ENCODE measurements at places on chromosomes 4 and X.

GRCh38 chrX:32576885-32577284 is 634.5 kb downstream of the DMD start:
- DNase-seq, result no peak

- no peak for DNase-seq
Measured at GRCh38 chrX:445727-446126, 59.0 kb upstream of the PPP2R3B start.

GRCh38 chr4:148330161-148330560 is 112.1 kb downstream of the NR3C2 start:
- DNase-seq, result no peak

- no peak for DNase-seq
Measured at GRCh38 chr4:24856586-24856985, 56.3 kb downstream of the CCDC149 start.

DNA sequence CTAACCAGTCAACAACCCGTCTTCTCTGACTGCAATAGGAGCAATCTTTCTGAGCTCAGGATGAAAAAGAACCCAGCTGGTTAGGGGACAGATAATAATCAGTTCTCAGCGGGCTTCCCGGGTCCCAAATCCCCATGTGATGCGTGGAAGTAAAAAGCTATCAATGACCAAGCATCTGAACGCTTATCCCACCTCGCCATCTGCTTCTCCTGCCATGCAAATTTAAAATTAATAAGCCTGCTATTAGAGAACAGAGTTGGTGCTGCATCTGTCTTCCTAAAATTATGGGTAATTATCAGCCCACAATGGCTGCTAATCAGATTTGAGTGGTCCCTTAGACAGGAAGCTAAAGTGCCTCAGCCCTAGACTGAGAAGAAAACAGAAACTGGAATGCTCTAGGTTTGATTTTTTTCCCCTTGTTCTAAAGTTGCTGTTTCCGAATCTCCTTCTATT is 37.5 kb downstream of the AFAP1 start:
- DNase-seq, result no peak

DNA sequence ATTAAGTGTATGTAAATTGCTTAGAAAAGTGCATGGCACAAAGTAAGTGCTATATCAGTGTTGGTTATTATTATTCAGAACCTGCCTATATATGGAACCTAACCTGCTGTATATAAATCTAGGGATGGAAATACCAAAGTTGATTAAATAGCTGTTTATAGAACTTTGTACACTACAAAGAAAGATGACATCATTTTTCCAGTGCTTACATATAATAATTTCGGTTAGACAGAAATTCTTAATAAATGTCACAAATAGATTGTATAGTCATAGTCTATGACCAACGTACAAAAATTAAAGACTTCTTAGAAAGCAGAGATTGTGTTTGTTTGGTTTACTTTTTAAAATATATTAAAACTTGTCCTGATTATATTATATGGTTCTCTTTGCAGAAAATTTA is 4.4 kb downstream of the GYPB start:
- DNase-seq, result no peak

- DNase-seq, result no peak
Measured at GRCh38 chr4:86965019-86965976, 30.5 kb downstream of the AFF1 start.

DNA sequence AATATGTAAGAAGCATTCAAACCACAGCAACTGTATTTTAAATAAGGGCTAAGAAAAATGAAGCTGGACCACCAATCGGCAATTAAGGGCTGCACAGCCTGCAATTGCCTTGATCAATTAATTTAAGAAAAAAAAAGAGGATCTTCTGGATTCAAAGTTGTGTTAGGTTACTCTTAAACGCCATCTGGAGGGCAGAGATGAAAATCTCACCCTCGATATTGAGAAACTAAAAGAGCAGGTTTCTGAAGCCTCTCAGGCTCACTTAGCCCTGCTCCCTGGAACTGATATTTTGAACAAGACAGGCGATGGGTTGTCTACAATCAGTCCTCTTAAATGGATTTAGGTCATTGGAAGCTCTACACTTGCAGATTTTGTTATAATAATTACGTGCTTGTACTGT is 579.4 kb downstream of the GRXCR1 start:
- no peak for DNase-seq

DNA sequence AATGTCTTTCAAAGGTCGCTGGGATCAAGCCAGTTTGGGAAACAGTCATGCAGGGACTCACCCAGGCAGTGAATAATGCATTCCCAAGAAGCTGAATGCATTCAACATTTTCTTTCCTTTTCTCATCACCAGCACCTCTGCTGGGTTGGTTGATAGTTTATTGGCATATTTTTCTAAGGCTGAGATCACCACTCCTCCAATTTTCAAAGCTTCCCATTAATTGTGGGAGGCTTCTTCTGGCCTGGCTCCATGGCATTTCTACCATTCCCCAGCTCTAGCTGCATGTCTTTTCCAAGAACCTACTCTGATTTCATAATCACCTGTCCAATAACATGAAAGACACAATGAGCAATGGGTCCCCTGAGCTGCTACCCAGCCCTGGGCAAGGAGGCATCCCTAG is 35.8 kb downstream of the CHRDL1 start:
- peak; percentile 41 for DNase-seq

DNA sequence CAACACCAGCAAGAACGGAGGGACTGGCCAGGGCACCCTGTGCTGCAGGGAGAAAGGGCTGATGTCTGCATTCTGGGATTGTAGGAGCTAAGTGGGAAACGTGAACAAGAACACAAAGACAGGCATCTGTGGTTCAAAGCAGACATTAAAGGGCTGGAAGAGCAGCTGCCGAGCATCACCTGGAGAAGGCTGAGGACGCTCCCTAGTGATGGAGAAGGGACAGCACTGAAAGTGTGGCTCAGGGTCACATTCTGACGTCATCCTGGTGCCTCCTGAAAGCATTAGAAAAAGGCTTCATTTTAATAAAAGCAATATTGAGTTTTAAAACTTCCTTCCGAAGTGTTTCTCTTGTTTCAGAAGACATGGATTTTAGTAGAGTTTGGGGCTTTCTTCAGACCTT is 62.3 kb downstream of the CLDN22 start:
- DNase-seq, result no peak

GRCh38 chr4:168707205-168707604 is 210.4 kb downstream of the PALLD start:
- DNase-seq, result no peak

- no peak for DNase-seq
Measured at GRCh38 chrX:6184900-6185515, 43.7 kb downstream of the NLGN4X start.

GRCh38 chr4:17681281-17682221 is 67.1 kb downstream of the MED28 start:
- no peak for DNase-seq

DNA sequence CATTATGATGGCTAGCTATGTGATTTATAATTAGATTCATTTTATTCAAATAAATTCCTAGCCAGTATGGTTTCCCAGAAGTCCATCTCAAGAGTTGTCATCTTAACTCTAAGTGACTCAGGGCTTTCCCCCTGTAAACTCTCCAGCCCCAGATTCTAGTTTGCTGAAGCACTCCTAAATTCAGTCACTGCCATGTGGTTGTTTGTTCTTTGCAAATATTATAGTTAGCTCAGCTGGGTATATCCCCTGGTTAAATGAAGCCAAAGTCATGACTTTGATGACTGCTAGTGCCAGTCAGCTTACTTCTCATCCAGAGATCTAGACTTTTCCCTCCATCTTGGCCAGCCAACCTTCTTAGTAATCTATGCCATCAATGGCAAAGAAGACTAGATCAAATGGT is 126.0 kb downstream of the GRIA3 start:
- DNase-seq, result no peak

DNA sequence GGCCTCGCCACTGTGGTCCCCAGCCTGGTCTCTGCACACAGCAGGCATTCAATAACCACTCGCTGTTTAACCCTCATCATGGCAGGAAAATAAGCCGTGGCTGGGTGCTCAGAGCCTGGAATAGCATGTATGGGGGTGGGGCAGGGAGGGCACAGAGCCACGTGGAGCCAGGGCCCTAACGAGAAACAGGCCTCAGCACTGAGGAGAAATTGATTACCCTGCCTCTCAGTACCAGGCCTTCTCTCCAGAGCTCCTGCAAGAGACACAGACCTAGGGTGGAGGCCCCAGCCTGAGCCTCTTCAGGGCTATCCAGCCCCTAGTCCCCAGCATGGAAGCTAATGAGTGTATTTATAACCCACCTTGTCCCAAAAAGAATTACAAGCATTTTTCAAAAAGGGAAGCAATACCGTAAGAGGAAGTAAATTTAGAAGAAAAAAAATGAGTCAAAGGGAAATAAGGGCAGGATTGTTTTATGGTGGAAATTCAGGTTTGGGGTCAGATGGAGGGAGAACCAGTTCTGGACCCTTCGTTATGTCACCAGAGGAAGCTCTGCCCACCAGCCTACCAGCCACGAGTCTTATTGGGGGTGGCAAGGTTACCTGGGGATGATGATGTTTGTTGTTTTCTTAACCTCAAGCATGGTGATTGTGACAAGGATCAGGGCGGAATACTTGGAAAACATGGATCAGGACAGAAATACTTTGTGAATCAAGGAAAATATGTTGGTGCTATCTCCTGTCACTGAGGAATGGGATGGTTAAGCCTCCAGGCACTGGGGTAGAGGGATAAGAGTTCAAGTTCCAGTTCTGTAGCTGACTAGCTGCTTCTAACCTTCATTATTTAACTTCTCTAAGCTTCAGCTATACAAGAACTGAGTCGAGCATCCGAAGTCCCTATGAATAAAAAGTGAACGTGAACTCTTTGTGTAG is 101.9 kb upstream of the RBPJ start:
- no peak for DNase-seq

GRCh38 chr4:55345980-55346850 is at the start of gene SRD5A3:
SRD5A3 (plus strand) TSS chr4:55346242; CDS start chr4:55346337, 95 bp downstream.
- no peak for DNase-seq

GRCh38 chrX:13074297-13075262 is 30.2 kb upstream of the FAM9C start:
- DNase-seq, result no peak

- DNase-seq, result no peak
Measured at GRCh38 chrX:129736491-129736890, 2.3 kb upstream of the XPNPEP2 start.

DNA sequence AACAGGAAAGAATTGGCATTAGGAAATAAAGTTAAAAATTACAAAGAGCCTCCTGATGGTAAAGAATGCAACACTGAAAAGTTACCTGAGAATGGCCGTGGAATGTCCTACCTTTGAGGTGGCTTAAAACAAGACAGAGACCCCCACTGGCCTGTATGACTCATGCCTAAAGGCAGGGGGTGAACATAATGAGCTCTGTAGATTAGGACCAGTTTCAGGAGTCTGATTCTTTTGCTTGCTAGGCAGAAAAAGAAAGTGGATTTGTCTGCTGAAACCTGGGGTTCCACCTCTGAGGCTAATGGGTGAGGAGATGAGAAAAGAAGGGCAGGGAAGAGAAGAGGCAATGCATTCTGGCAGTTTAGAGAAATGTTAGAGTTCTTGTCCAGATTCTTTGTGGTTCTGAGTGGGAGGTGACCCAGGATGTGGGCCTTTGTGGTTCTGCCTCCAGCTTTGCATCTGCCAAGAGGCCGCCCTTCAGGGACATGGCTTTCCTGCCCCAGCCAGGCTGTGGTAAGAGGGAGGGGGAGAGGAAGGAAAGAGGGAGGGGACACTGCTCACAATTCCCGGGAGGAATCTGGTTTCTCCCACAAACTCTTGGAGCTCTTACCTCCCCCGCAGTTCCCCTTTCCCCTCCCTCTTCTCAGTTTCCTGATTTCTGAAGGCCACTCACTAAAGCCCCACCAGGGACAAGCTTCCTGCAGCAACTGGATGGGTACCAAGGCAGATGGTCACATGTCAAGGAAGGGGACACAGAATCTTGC is 109.6 kb downstream of the EFNB1 start:
- no peak for DNase-seq

GRCh38 chr4:40124690-40125089 is 68.0 kb downstream of the N4BP2 start:
- DNase-seq, result no peak

Data from AG09309 (cell line).